ENCODE measurements at places on chromosomes 2 and 18.

GRCh38 chr2:159035790-159036411 lies 67.5 kb downstream of the TANC1 start:
- no peak for DNase-seq

DNA sequence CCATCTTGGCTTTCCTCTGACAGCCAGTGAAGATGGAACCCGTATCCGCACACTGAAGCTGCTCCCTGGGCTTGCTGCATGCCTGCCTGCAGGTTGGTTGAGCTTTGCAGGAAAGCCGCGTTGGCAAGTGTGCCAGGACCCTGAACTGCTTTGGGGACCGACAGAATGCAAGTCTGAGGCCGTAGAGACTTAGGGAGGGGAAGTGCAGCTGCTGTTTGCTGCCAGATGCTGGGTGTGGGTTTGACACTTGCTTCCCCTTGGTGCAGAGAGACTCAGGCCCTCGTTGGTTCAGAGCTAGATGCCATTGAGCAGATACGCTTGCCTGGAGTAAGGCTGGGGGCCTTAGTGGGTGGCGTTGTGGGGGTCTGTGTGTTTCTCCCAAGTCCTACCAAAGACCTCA lies 13.1 kb upstream of the PHLPP1 start:
- DNase-seq = no peak

DNA sequence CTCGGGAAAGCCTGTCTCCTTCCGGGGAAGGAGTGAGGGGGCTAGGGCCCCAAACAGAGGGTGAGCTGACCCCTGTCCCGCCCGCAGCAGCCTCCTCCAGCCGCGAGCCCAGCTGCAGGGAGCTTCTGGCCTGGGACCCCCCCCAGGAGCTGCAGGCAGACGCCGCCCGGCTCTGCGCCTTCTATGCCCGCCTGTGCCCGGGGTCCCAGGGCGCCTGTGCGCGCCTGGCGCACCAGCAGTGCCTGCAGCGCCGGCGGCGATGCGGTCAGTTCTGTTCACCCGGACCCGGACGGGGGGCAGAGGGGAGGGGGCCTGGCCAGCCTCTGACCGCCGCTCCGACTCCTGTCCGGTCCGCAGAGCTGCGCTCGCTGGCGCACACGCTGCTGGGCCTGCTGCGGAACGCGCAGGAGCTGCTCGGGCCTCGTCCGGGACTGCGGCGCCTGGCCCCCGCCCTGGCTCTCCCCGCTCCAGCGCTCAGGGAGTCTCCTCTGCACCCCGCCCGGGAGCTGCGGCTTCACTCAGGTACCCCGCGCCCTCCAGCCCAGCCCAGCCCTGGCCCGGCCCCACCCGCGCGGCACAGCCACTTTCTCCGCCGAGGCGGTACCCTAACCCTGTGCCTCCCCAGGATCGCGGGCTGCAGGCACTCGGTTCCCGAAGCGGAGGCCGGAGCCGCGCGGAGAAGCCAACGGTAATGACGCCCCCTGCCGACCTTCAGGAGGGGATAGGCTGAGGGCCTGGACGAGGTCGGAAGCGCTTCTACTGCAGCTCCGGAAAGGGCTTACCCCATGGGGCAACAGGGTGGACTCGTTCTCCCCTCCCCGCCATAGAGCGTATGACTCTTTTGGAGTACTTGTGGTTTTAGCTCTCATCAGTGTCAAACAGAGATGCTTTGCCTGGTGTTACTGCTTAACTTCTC lies 2.0 kb upstream of the CHRND start:
- DNase-seq = no peak

DNA sequence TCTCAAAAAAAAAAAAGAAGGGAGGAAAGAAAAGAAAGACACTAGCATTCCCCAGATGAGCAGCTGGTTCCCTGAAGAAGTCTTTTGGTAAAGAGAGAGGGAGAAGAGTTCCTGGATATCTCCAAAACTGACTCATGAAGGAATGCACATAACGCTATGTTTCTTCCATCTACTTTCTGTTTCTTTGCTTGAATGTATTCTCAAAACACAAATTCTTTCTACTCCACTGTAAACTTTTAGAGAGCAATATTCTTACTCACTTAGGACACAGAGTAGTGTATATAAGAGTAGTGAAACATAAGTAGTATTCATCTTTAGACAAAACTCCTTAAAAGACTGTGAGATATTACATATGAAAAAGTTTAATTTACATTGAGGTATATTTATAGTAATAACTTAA lies 64.2 kb downstream of the TRIP12 start:
- DNase-seq = no peak

DNA sequence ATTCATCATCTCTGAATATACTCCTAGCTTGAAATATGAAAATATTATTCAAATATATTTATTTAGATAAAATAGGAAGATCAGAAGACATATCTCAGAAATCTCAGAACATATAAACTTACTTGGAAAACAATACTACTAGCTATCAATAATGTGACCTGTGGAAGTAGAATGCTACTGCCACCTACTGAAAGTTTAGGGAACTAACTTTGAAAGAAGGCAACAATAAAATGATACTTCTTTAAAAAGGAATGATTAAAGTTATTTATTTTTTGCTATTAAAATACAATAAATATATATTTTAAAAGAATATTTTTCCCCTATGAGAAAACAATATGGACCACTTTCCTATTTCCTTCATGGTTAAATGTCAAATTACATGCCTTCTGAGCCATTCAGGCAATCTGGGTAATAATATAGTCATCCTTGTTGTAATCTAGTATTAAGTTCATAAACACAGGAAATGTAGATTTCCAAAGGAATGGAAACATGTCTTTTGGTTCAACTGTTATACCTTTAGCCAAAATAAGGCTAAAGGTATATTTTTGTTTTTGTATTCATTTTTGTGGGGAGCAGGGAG lies 26.0 kb downstream of the ACADL start:
- DNase-seq = no peak

DNA sequence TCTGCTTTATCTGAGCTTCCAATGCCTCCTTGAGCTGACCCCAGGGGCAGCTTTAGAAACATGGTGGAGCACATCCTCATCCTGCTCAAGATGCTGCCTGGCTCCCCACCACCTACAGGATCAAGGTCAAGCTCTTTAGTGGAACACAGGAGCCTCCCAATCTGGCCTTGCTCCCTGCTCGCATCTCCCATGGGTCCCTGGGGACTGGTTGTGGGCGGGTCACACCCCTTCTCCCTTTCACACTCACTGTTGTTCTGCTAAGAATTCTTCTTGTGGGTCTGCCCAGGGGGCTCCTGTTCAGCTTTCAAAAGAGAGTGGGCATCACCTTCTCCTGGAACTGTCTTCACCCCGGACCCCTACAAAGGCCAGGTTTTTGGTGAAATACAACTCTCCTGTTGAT lies 8.4 kb upstream of the NT5DC4 start:
- DNase-seq = no peak

DNA sequence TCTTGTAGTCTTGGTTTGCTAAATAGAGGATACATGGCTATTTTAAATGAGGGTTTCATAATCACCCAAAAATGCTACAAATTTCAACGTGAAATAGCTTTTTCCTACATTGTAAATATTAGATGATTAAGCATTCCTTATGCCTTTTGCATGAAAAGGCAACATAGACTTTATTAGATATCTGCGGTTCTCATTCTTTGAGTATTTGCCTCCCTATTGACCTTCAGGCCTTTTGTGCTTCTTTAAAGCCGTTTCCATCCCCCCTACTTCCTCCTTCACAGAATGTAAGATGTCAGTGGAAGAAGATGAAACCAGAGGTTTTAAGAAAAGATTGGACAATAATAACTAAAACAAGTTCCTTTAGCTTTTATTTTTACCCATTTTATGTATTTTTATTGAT lies 144.1 kb downstream of the UBE2E3 start:
- no peak for DNase-seq

GRCh38 chr2:146579147-146579930 lies 1265.5 kb upstream of the ACVR2A start:
- no peak for DNase-seq

GRCh38 chr2:27727257-27727656 lies 44.3 kb upstream of the MRPL33 start:
- no peak for DNase-seq

DNA sequence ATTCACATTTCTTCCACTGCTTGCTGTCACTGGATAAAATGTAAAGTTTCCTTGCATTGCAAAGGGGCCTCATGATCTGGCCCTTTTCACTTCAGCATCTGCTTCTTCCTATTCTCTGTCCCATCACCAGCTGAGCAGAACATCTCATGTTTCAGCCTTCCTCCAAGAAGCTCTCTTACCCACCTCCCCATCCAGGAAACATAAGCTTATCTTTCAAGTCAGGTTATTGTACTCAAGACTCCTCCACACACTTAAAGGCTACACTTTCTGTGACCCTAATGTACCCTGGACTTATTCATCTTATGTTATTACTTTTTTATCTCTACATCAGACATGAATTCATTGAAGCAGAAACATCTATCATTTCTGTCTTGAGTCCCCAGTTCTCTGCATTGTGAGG lies 230.5 kb downstream of the PMAIP1 start:
- DNase-seq = no peak

DNA sequence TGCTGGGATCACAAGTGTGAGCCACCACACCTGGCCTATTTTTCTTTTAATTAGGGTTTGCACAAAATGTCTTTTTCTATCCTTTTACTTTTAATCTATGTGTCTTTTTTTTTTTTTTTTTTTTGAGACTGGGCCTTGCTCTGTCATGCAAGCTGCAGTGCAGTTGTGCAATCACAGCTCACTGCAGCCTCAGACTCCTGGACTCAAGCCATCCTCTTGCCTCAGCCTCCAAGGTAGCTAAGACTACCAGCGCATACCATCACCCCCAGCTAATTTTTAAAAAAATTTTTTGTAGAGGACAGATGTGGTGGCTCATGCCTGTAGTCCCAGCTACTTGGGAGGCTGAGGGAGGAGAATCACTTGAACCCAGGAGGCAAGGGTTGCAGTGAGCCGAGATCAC lies 27.1 kb downstream of the ADCY3 start:
- DNase-seq = no peak

DNA sequence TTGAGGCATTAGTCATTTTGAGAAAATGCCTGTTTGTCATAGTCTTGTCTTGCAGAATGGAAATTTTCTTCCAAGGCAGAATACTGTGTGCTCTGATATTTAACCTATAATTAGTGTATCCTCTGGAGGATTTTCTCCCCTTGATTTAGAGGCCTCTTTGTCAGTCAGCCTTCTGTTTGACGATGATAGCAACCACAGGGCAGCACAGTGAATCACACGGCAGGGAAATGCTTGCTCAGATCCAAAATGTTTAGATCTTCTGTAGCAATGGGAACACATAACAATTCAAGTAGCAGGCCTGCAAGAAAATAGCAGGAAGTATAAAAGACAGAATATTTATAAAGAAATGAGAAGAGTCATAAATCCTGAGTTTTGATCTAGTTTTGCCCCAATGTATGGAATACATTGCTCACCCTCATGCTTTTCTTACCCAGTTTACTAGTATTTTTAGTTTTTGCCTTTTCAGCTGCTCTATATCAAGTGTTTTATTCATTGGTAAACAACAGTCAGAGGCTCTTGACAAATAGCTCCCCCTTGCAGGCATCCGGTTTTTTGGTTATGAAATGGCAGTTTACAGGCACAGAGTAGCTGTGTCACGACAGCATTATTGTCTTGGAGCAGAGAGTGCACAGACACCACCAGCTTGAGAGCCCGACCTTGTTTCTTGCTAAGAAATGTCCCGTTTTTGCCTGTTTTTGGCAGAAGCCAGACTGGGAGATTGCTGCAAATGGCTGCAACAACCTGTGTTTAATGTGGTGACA lies 185.1 kb downstream of the MYO3B start:
- DNase-seq = no peak

- DNase-seq = no peak
Measured at GRCh38 chr18:3452750-3453539, 3.0 kb downstream of the TGIF1 start.

DNA sequence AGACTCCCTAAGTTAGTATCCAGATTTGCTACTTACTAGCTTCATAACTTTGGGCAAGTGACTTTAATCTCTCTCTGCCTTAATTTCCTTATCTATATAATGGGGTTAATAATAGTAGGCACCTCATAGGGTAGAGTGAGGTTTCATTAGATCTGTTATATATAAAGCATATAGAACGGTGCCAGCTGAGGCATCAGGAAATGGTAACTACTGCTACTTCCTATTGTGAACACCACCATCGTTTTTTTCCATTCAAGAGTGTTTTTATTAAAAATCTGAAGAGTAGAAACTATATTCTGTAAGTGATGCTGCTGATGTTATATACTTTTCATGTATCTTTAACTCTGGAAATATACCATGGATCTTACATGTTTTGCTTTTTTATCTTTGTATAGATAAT lies 44.3 kb downstream of the MALT1 start:
- no peak for DNase-seq

Measured in stimulated activated CD8-positive, alpha-beta memory T cell treated with anti-CD3 and anti-CD28 coated beads, Interleukin-7, amount 100 ng/mL, for 1 hour (primary cell).